Stimulated activated CD4-positive, alpha-beta T cell treated with anti-CD3 and anti-CD28 coated beads, Interleukin-1b, Interleukin-23, amount 100 ng/mL, for 24 hours (primary cell): ENCODE measurements at places on chromosomes 7 and 10.

- no peak for DNase-seq
These were observed 347.5 kb downstream of the DNAJB6 start for GRCh38 chr7:157684157-157684908.

DNA sequence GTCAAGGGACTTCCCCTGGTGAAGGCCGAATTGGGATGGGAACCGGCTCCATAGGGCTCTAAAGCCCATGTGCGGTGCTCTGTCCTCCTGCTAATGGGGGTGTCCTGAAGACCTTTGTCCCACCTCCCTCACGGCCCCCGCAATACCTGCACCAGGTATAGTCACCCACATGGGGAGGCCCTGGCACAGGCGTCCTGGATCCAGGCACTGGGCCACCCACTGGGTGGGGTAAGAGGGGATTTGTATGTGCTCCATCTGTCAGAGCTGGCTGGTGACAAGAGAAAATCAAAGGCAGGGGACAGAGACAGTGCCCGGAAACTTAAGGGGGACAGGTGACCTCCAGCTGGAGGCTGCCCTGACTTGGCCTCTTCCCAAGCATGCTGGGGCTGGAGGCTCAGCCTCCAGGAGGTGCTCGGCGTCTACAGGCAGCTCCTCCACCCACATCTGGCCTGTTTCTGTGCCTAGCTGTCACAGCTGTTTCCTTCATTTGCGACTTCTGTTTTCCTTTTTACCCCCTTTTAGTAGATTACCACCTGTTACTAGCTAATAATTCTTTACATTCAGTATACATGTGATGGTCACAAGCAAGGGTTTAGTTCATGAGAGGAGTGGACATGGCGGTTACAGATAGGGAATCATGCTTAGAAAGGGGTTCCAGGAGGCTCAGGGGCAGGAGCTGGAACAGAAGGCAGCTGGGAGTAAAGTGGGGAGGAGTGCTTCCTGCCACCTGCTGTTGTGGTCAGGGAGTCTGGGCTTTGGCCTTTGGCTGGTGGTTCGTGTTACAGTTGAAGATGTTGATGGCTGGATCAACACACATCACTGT, 2.3 kb upstream of the CUZD1 start:
- DNase-seq: no peak

DNA sequence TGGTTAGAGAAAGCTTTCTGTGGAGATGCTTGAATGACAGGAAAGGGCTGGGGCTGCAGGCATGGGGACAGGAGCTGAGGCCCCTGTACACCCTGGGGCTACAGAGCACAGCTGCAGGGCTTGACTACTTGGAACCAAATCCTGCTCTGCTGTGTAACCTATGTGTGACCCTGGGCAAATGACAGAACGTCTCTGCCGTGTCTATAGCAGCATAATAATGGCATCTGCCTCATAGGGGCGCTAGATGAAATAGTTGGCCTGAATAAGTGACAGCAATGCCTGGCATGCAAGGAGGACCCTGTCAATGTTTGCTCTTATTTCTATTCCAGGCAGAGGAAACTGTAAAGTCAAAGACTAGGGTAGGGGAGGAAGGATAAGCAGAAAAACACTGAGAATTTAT, 254.0 kb downstream of the USP6NL start:
- DNase-seq: no peak

- peak; percentile 78 for DNase-seq
These were observed 10.5 kb upstream of the GRID1 start for GRCh38 chr10:86376852-86377796.

- DNase-seq: no peak
These were observed at the start of gene TRIM24 for GRCh38 chr7:138460176-138460648. TSS of gene TRIM24 (plus strand) at chr7:138460259. CDS start at chr7:138460549, 290 bp downstream.

DNA sequence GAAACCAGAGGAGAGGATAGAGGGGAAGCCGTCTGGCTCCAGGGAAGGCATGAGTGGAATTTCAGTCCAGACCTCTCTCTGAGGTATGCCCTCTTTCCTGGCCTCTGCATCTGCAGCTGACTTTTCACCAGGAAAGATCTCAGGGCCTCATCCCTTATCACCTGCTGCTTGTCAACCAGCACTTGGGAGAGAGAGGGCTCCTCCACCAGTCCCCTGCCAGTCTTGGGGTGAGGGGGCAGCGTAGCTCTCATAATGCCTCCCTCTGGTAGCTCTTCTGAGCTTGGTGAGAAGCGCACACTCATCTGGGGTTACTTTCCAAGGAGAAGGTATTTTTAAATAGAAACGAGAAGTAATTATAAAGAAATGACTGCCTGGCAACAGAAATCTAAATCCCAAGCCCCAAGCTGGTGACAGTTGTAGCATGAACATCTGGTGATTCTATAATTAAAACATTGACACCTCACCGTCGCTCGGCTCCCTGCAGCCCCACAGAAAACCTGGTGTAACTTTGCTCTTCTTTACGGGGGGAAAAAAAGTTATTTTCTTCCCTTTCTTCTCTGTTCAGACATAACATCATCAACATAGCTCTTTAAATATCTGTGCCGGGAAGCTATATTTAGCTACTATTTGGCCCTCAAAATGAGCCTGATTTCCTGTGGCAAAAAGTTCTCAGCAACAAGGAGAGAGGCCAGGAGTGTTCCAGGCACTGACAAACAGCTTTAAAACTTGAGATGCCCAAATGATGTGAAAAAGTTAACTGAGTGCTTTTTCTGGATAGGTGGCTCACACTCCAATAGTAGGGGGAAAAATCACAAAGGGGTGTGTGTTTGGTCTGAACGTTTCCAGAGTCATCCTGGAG, 26.9 kb downstream of the HIP1 start:
- no peak for DNase-seq

DNA sequence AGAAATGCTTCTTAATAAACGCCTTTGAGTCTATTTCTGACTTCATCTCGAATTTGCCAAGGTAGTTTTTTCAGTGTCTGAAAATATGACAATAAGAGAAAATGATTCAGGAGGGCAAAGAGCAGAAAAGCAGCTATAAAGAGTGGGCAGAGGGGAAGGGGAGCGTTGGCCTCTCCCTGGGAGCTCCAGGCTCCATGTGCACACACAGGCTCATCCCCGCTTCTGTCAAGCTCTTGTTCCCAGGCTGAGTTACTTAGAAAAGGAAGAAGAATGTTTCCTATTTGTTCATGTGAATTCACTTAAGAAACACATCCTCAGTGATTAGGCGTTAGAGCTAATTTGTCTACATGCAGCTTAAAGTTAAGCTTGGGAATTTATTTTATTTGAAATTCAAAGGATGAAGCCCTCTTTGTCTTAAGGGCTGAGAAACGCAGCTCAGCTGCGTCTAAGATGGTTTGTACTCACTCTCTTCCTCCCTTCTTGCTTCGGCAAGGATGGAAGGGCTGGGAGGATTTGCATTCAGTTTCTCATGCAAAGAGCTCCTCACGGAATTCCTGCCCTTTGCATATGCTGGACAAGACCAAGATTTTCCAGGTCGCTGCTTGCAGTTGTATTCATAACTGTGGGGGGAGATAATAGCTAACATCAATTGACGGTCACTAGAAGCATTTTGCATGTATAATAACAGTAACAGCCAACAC, 29.0 kb upstream of the ATXN7L1 start:
- no peak for DNase-seq

DNA sequence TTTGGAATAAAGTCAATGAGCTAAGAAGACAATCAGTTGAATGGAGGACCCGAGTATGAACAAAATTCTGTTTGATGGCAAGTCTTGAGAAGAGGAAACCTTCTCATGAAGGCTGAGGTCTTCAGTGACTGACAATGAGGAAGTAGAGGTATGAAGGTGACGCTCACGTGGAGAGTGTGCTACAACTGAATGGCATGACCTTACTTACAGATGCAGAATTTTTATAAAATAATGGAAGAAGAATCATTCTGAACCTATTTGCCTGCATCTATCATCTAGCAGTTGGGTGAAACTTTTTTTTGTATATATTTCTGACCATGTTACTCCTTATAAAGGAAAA, 19.4 kb upstream of the SP4 start:
- DNase-seq: no peak

- DNase-seq: no peak
These were observed 722 bp downstream of the MDH2 start for GRCh38 chr7:76048668-76048988.

DNA sequence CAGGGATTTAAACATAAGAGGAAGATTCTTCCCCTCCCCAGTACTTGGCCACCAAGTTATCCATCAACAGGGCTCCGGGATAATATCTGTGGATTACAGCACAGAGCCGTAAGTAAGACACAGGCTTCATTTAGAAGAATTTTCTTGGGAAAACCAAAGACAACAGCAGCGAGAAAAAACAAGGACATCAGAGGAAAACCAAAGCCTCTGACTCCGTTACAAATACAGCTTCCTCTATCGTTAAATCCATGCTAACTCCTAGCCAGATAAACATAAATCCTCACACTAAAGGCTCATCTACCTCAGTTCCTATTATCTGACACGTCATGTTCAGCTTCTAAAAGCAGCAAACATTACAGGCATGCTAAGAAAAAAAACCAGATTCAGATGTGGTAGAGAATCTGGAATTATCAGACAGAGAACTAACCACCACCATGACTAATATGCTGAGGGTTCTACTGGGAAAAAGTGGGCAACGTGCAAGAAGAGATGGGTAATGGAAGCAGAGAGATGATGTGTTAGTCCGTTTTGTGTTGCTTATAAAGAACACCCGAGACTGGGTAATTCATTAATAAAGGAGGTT, 48.4 kb downstream of the BRI3 start:
- no peak for DNase-seq
